ENCODE measurements at places on chromosomes 2 and 18.

DNA sequence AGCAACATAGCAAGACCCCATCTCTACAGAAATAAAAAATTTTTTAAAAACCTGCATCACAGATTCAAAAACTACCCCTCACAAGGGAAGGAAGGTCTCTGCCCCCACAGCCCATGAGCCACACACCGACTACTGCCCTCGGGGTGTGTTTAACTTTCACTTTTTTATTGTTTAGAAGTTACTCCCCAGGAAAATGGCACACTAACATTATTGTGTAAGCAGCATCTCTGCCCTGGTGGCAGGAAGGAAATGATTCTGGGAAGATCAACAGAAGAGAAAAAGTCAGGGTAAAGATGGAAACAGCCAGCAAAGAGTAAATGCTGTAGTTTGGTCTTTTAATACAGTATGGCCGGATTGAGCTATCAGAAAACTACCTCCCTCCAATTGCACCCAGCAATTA is 21.9 kb downstream of the TRABD2A start:
- DNase-seq: no peak

DNA sequence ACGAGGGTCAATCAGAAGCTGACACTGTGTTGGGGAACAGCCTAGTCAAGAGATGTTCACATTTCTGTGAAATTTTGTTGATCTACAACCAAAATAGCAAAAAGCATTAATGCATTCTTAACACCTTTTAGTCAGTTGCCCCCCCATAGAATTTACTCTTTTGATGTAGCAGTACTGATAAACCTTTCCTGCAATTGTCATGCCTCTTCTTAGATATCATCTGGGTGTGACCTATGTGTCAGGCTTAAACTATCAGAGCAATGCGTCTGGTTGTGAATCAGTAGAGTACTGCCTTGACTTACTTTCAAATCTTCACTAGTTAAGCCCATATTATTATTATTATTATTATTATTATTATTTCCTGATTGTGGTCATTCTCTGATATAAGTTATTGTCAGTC is 61.9 kb downstream of the GREB1L start:
- DNase-seq: no peak

DNA sequence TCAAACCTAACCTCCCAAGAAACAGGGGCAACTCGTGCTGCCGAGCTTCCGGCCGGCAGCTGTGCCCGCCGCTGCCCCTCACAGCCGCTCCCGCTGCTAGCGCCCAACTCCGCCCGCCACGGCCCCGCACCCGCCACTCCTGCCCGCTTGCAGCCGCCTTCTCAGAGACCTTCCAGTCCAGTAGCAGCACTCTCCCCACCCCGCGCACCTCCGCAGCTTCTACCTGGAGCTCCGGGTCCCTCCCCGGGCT is 722 bp upstream of the C2orf15 start:
- DNase-seq: peak; percentile 54

- no peak for DNase-seq
Measured at GRCh38 chr2:121875585-121876185, 120.2 kb downstream of the TSN start.

DNA sequence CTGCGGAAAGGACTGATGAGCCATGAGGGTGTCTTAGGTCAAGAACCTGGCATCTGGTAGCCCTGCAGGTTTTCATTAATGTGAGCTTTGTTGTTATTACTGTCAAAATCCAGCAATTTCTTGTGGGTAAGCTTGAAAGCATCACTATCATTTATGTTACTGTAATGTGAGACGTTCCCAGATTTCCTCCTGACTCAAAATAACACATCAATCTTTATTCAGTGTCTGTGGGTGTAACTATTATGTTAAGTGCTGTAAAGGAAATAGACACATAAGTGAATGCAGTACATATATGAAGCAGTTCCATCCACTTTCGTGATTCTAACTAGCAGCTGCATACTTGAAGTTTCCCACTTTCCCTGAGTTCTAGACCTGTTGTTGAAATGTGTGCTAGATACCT is 89.8 kb downstream of the FHOD3 start:
- no peak for DNase-seq

GRCh38 chr18:79851950-79852349 is 54.2 kb downstream of the KCNG2 start:
- no peak for DNase-seq

DNA sequence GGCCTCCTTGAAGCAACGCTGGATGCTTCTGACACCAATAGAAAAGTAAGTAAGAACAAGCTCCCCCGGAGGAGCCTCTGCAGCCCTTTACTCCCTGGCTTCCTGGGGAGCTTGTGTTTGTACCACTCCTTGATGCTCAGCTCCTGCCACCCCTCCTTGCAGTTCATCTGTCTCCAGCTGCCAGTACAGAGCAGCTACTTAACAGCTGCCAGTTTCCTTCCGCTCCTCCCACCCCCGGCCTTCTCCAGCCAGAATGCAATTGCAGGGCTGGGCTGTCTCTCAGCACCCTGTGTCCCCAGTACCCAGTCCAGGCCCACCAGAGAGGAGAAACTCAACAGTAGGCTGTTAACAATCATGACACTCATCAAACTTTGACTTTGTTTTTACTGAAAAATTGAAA is 109.4 kb downstream of the AOX1 start:
- DNase-seq: no peak

DNA sequence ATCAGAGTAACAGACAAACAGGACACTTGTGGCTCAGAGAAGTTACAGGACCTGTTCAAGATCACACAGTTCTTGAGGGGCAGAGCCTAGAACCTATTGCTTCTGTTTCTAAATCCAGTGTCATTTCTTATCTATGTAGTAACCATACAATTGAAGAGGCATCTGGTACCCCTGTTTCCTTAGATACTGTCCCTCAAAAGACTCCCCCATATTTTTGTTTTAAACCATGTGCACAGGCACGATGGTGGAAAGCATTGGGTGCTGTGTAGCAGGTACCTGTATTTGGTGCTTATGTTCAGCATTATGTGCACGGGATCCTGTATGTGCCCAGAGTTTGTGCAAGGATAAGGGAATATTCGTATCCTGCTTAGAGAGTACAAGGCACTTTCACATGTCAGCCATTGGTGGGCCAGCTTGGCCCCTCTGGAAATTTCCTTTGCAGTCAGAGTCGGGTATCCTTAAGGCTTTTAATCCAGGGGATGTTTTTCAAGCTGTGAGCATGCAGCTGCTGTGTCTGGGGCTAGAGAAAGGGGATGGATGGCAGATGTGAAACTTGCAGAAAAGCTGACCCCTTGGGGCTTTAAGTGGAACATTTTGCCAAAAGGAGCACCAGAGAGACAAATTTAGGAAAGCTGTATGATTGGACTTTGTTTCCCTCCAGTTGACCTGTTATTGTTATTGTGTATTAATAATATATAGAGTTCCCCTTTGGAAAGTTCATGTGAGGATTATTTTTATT is 2.1 kb downstream of the LBH start:
- DNase-seq: no peak

- DNase-seq: no peak
Measured at GRCh38 chr18:61597316-61597715, 264.1 kb downstream of the CDH20 start.

DNA sequence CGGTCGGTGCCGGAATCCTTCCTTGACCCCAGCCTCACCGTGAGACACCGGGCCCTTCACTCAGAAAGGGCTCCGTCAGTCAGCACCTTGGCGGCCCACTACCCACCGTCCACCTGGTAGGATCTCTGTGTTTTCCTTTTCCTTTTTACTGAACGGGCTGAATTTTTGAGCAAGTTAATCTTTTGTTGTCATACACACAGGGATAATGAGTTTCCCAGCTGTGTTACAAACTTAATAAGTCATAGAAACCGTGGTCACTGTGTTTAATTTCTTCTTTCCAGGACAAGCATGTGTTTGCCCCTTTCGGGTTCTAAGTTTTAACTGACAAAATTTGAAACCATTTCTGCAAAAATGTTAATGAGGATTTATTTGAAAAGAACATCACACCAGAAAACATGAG is 39.0 kb upstream of the TPO start:
- DNase-seq: no peak

DNA sequence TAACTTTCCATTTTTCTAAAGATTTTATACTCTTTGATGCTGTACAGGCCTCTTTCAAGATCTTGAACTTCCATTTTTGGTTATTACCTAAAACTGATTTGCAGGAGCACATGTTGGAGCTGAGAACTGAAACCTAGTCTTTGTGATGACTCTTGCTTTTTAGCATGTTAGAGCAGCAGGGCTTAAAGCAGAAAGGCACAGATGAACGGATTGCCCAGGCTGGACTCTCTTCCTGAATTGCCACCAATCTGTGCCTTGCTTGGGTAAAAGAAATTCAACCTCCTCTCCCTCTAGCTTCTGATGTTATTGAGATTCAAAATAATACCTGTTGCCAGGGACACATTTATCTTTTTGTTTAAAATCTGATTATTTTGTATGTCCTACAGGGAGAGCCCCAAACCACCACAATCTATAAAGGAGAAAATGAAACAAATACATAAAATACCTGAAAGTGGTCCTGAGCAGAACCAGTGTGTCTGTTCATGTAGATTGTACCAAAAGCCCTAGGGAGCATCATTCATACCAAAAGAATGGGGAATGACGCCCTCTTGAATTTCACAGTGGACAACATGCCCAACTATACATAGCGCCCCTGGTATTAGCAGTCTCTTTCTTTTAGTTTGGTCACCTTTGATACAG is 277.0 kb upstream of the MAP2 start:
- DNase-seq: no peak

DNA sequence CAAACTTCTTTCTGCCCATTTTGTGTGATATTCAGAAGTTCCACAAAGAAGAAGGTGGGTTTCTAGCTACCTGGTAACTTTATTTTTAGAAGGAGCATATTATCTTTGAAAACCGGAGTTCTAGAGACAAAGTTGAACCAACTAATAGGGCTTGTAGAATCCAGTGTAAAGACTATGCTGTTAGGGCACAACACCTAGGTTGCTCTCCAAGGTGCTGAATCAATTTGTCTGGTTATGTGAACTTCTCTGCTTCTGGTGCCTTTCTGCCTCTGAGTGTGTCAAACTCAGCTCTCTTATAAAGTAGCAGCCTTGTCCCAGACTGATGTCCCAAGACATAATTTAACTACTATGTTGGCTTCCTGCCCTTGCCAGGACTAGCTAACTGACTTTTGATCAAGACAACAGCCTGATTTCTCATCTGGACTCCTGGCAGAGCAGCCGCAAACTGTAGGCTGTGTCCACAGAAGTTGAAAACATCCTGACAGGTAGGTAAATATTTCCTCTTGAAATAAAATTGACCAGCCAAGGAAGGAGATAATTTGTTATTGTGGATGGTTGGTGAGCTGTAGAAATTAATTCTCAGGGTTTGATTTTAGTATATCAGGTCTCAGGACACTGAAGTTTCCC is 119.4 kb downstream of the CYRIA start:
- DNase-seq: no peak

- DNase-seq: no peak
Measured at GRCh38 chr18:57122936-57123510, 23.9 kb upstream of the BOD1L2 start.

DNA sequence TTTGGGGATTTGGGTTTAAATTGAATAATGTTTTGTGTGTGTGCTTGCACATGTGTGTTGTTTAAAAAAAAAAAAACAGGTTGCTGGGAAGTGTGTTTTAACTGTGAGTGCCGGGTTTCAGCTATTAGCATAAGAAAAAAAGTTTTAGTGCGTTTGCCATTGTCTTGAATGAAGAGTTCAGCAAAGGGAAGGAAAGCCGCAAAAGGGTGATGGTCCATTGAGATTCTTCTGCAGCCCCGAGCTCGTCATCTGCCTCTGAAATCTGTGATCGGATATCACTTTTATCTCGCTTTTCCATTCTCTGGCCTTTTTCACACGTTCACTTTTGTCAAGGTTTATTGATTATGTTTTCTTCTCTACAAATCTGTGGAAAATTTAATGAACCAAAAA is 4.7 kb downstream of the GLI2 start:
- no peak for DNase-seq

GRCh38 chr18:63083020-63083531 is 236.5 kb downstream of the BCL2 start:
- DNase-seq: no peak

GRCh38 chr18:40985436-40985835 is 969.6 kb upstream of the PIK3C3 start:
- no peak for DNase-seq
